ENCODE measurements at places on chromosomes 12 and 14.

- DNase-seq = no peak
These were observed 20.1 kb upstream of the OR6J1 start for GRCh38 chr14:22664261-22664660.

DNA sequence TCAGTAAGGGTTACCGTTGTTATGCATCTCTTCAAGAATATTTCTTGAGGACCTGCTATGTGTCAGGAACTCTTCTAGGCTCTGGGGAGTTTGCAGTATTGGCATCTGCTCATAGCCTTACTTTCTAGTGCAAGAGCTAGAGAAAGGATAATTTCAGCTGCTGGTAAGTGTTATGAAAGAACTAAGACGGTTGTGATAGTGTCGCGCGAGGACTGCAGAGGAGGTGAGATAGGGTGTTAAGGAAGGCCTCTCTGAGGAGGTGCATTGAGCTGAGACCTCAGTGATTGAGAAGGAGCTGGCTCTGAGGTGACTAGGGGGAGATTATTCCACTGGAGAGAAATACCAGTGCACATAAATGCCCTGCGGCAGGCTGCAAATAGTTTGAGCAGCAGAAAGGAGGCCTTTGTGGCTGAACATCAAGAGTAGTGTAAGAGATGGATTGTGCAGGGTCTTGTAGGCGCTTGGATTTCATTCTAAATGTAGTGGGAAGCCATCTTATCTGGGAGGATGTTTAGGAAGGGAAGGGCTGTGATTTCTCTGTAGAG is 824 bp downstream of the DDX55 start:
- no peak for DNase-seq

- DNase-seq = no peak
These were observed 30.7 kb downstream of the VWF start for GRCh38 chr12:6093764-6094163.

DNA sequence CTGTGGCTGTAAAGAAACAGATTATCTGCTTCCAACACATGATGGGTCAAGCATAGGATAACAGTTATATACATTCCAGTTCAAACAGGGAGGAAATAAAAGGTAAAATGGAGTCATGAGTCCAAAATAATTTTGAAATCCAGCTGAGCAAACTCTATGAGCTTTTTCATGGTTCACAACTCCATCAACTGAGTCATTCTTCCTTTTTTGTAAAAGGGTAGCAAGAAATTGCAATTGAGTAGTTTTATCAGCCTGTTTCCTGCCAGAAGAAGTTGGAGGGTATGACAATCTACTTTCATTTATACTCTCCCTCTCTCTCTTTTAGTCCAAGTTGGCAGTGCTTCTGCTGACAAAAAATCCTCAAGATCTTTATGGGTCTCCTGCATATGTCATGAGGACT is 95.6 kb downstream of the CPNE8 start:
- no peak for DNase-seq

GRCh38 chr14:30872602-30873001 is 1.8 kb upstream of the COCH start:
- DNase-seq = no peak
